Mucosa of gallbladder (tissue), 1 donor: ENCODE measurements at places on chromosomes 1 and 21. TPM values are rescaled to one million over a fixed set of nuclear protein-coding genes. Genes with fewer than 3 reads are reported as not detected.

CELA3B gene
- 13.7 TPM for total RNA-seq

GPATCH4 gene
- total RNA-seq, result 12.6 TPM

PHC2 gene
- total RNA-seq, result 121 TPM

TUFT1 gene
- total RNA-seq, result 16.5 TPM

LCK gene
- 11.5 TPM for total RNA-seq

TPTE gene
- not detected for total RNA-seq

INTS3 gene
- 72.9 TPM for total RNA-seq

DNA sequence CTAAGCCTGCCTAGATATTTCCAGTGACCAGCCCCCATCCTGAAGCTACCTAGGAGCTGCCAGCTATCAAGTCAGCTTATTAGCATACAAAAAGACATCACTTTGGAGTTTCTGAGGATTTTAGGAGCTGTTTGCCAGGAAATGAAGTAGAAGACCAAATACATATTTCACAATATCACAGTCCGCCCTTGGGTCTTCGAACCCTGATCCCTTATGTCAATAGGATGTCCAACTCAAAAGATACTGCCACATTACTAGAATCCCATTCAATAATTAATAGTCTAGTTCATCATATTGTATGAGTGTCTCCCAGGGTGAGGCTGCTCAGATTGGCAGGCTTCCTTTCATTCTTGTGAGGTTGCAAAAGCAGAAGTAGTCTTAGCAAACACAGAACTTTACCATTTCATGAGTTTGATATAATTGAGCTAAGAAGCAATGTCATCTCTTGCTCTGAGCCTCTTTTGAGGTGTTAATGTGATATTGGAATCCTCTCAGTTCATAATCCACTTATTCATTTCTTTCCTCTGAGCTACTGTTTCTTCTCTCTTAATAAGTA lies 13.6 kb downstream of the IPO9 start:
- no peak for DNase-seq

DNA sequence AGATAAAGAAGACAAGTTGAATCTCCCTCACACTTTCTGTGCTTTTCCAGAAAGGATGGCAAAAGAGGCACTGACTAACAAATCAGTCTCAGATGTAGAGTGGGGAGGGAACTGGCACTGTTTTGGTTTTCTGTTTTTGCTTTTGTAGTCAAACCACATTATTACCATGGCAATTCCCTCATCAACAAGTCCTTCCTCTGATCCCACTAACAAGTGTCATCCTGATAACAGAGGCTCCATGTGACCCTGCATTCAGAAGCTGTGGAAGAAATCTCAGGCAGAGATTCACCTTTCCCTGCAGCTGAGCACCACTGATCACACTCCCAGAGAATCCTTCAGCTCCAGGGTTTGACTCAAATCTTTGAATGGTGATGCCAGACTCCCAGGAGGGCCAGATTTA lies 203.4 kb downstream of the TNR start:
- DNase-seq, result no peak

- no peak for DNase-seq
Observed at GRCh38 chr1:59487335-59488031, 190.6 kb downstream of the FGGY start.

DNA sequence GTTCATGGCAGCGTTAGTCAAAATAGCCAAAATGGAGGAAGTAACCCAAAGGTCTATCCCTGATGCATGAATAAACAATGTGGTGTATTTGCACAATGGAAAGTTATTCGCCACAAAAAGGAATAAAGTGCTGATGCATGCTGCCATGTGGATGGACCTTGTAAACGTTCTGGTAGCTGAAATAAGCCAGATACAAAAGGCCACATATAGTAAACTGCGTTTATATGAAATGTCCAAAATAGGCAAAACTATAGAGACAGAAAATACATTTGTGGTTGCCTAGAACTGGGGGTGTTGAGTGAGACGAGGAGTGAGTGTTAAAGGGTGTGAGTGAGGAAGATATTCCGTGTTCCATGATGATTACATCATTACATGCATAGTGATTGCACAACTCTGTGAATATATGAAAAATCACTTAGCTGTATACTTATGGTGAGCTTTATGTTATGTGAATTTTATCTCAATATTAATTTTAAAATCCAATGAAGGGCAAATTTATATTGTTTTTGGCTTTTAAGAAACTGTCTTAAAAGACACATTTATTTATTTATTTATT lies 321.3 kb downstream of the KIF26B start:
- DNase-seq, result no peak

GRCh38 chr1:1039145-1039910 lies 19.4 kb downstream of the AGRN start:
- no peak for DNase-seq

DNA sequence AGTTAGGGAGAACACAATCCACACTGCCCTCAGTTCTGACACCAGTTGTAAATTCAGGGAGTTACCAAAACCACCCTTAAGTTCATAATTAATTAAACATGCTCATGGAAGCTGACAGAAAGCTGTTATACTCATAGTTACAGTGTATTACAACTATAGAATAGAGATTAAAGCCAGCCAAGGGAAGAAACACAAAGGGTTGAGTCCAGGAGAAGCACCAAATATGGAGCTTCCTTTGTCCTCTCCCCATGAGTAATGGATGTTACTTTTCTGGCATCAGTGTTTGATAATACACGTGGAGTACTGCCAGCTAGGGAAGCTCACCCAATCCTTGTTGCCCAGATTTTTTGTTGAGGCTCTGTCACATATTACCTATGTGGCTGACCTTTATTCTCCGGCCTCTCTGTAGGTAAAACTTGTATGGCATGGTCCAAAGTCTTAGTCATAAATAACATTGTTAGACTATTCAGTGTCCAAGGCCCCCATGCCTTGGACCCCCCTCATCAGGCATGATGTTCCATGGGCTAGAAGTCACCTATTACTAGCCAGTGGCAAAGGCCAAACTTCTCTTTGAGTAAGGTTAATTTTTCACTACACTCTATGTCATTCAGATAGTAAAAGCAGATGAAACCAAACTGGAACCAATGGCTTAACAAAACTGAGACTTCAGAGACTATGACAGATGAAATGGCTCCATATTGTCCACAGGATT lies 175.7 kb downstream of the GPR52 start:
- no peak for DNase-seq

- no peak for DNase-seq
Observed at GRCh38 chr1:197559244-197559643, 216.0 kb downstream of the DENND1B start.

DNA sequence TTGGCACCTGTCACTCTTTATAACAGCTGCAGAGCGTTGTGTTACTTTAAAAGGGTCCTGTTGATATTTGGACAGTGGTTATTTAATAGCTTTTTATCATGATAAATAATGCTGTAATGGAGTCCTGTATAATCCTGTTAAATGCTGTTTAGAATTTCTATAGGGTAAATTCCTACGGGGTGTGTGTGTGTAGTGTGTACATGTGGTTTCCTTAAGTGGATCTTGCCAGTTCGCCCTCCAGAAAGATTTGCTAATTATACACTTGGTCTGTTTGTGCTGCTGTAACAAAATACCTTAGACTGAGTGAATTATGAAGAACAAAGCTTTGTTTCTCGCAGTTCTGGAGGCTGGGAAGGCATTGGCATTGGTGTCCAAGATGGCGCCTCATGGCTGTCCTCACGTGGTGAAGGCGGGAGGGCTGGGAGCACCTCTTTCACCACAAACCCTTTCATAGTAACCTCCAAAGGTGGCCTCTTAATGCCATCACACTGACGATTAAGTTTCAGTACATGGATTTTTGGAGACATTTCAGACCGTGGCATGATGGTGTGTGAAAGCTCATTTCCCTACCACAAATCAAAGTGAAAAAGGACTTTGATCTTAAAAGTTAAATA lies 11.2 kb downstream of the PRMT2 start:
- no peak for DNase-seq

DNA sequence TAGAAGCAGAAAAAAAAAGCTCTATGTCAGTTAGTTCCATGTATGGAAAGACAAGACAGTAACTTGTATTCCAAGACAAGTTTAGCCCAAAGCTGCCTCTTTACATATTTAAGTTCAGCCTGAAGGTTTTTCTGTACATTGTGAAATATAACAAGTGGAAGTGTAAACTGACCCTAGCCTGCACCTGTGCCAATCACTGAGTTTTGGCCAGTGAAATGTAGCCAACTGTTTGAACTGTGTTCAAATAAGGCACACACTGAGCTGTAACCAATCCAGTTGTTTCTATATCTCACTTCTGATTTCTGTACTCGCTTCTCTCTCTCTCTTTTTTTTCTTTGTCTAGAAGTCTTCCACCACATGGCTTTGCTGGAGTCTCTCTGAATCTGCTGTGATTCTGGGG lies 1227.1 kb downstream of the NCAM2 start:
- DNase-seq, result no peak

DNA sequence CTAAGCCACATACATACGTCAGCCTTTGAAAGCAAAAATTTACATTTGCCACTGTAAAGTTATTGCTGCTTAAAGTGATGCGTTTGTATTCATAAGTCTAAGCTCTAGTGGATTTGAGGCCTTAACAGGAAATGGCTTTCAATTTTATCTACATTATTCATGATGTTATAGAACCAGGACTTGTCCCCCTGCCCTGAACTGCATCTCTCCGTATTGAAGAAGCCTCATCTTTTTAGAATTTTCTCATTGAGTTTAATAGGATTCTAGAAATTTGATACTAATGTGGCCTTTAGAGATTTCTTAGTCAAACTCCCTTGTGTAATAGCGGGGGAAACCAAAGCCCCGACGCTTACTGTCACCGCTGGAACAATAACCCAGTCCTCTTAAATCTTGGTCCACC lies 9.9 kb downstream of the UTP25 start:
- no peak for DNase-seq

DNA sequence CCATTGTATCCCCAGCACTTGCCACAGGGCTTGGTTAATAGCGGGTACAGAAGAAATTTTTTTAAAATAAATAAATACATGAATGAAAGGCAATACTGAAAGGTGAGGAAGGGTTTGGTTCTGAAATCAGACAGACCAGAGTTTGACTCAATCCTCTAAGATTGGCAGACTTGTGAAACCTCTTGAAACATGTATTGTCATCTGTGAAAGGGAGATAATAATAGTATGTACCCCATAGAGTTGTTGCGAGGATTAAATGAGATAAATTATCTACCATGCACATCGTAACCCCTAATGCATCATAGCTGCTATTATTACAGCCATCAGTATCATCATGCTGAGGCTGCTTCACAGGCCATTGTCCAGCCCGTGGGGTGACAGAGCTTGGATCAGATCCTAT lies 41.4 kb downstream of the S1PR1 start:
- DNase-seq, result no peak

- no peak for DNase-seq
Observed at GRCh38 chr1:211247921-211248320, 11.2 kb upstream of the RCOR3 start.

DNA sequence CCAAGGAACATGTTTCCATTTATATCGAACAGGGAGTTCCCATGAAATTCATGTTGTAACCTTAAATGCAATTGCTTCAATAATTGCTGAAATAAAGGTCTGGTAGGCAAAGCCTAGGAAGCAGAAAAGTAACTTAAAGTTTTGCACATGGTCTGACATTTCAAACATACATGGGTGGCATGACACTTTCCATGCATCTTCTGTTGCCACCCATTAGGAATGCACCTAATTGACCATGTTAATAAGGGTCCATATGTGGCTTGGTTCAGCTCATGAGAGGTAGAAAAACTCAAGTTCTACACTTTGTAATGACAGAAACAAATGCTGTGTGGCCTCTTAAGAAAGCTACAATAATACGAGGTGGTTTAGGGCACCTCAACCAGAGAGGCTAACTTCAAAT lies 72.0 kb upstream of the GORAB start:
- DNase-seq, result no peak
